Naive thymus-derived CD4-positive, alpha-beta T cell (primary cell): ENCODE measurements at places on chromosomes 2 and 18. TPM values are rescaled to one million over a fixed set of nuclear protein-coding genes. Genes with fewer than 3 reads are reported as not detected.
A peak's percentile ranks its signal among the peaks of the same experiment; 100 is the strongest.

Gene ACMSD
- total RNA-seq = not detected in 2 replicates

- no peak for DNase-seq
- H3K4me1 ChIP-seq = no peaks in the 10 kb centered on the region
- no peaks in the 10 kb centered on the region for H3K27me3 ChIP-seq
- H3K4me3 ChIP-seq = no peak overlapping the region
Observed at GRCh38 chr18:42174909-42175308, 219.9 kb downstream of the PIK3C3 start.

Gene SLC9A4
- 0.08 TPM for total RNA-seq

- H3K4me3 ChIP-seq = no peak overlapping the region
- H3K27me3 ChIP-seq = no peaks in the 10 kb centered on the region
Observed at GRCh38 chr2:146477383-146477782, 1367.4 kb upstream of the ACVR2A start.

DNA sequence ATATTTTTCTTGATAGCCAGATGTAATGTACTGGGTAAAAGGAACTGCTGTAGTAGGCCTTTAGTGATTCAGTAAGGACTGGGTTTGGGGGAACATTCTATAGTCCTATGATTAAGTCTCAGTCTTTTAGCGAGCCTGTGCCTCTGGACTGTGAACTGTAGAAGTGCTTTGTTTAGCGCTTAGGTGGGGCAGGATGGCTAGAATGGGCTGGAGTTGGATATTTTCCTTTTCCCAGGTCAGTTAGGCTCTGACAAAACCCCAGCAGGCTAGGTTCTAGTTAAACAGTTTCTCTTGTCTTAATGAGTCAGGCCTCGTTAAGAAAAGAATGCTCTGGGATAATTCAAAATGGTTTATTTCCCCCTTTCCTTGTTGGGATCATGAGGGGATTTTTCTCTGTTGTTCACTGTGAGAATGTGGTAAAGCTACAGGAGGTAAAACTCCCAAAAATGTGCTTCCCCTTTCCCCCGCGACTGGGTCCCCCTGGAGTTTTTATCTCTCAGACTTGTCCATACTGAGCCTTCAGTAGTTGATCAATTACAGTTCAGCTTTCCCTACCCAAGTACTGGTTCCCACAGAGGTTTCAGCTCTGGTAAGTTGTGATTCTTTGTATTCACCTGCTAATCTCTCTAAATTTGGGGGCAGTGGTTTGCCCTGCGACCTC is 31.5 kb downstream of the EHBP1 start:
- H3K27me3 ChIP-seq = no peaks in the 10 kb centered on the region
- H3K27ac ChIP-seq = no peak overlapping the region
- no peaks in the 10 kb centered on the region for H3K36me3 ChIP-seq
- no peak overlapping the region for H3K4me3 ChIP-seq

DNA sequence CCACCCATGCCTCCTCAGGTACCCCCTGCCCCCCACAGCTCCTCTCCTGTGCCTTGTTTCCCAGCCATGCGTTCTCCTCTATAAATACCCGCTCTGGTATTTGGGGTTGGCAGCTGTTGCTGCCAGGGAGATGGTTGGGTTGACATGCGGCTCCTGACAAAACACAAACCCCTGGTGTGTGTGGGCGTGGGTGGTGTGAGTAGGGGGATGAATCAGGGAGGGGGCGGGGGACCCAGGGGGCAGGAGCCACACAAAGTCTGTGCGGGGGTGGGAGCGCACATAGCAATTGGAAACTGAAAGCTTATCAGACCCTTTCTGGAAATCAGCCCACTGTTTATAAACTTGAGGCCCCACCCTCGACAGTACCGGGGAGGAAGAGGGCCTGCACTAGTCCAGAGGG is 803 bp upstream of the DES start:
- no peak overlapping the region for H3K4me3 ChIP-seq
- no peaks in the 10 kb centered on the region for H3K4me1 ChIP-seq
- H3K27me3 ChIP-seq = no peaks in the 10 kb centered on the region
- no peaks in the 10 kb centered on the region for H3K36me3 ChIP-seq
- no peak overlapping the region for H3K27ac ChIP-seq

DNA sequence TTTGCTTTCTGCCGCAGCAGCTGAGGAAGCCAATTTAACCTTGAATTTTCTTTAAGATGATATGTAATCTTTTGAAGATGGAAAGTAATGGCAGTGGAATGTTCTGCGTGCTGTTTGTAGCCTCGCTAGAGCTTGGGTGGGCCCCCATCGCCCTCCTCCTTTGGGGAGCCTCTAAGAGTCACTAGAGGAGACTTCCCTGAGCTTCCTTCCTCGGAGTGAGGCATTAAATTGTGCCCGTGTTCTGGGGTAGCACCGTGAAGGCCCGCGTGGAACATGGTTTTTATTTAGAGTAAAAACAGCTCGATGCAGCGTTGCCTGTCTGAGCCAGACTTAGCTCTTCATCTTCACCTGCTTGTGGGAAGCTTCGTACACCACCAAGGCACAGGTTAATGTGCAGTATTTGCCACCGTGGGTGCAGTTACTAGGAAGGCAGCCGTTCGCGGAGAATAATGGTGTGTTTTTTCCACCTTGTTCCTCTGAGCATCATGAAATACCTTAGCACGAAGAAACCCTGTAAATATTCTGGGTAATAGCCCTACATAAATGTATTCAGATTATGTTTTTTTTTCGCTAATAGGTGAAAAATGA is 38.5 kb downstream of the NCK2 start:
- peak overlapping the region; percentile 54 for H3K27ac ChIP-seq
- H3K27me3 ChIP-seq = no peaks in the 10 kb centered on the region
- peak overlapping the region; percentile 52 for H3K4me3 ChIP-seq
- peaks cover 97% of the 10 kb centered on the region for H3K4me1 ChIP-seq
- H3K36me3 ChIP-seq = no peaks in the 10 kb centered on the region
- DNase-seq = no peak

DNA sequence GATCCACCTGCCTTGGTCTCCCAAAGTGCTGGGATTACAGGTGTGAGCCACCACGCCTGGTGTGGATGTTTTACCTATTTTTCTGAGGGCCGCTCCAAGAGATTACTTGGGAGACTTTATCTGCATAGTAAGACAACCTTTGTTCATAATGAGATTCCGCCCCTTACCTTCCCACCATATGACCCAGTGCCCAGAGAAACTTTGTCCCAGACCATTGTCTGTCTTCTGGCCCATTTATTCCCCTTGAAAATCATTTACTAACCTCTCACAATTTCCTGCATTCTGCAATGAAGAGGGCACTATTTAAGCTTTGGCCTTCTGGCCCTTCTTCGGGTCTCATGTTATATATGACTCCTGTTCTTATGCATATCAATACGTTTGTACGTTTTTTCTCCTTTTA is 13.7 kb upstream of the TMEM37 start:
- H3K27me3 ChIP-seq = no peaks in the 10 kb centered on the region
- H3K4me1 ChIP-seq = no peaks in the 10 kb centered on the region
- H3K27ac ChIP-seq = no peak overlapping the region
- H3K4me3 ChIP-seq = no peak overlapping the region
- no peaks in the 10 kb centered on the region for H3K36me3 ChIP-seq
